ENCODE measurements at places on chromosomes 2 and 18.

GRCh38 chr18:70293166-70293565 lies 4.3 kb downstream of the SOCS6 start:
- DNase-seq: no peak

DNA sequence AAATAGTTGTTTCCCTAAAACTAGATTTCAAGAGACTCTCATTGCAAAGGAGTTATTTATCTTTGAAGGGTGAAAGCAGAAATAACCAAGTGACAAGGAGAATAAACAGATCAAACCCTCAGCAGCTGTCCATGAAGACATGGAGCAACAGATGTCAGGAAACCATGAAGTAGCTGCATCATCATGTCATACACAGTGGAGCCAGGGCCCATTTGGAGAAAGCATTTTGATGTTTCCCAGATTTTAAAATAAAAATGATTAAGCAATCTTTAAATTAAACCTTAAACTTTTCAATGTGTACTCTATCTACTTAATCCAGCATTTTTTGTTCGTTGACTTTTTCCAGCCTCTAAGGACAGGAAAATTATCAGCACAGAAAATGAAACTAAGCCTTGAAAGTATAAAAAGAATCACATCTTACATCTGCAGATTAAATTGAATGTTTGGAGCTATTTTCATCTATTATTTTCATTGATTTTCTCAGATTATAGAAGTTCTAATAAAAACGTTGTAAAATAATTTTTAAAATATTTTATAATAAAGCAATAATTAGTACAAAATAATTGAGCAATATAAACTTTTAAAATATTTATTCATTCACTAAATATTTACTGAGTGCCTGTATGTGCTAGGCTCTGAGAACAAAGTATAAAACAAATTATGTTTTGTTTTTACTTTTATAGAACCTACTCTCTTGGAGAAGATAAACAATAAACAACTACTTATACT lies 860.1 kb downstream of the BCL11A start:
- no peak for DNase-seq

GRCh38 chr2:219323434-219323833 lies 9.1 kb downstream of the RESP18 start:
- DNase-seq: no peak

DNA sequence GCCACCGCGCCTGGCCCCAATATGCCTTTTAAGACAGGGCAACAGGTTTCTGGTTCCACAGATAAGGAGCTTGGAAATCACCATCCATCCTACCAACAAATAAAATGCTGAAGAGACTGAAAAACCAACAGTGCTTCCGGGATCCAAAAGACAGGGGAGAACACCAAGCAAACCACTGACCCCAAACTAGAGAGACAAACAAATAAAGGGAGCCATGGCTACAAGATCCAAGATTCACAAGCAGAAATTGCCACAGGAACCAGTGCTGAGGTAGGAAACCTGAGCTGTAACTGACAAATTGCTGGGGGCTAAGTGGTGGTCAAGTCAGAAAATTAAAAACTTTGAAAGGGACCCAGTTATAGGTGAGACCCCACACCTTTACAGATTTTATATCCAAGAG lies 76.5 kb downstream of the ROCK2 start:
- DNase-seq: no peak

- DNase-seq: no peak
These were observed 48.9 kb downstream of the CDC42EP3 start for GRCh38 chr2:37622450-37623100.

DNA sequence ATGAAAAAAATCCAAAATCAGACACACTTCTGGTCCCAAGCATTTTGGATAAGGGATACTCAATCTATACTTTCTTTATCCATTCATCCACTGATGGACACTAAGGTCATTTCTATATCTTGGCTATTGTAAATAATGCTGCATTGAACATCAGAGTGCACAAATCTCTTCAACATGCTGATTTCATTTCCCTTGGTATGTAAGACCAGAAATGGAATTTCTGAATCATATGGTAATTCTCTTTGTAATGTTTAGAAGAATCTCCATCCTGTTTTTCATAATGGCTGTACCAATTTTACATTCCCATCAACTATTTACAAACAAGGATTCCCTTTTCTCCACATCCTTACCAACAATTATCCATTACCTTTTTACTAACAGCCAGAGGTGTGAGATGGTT lies 33.7 kb upstream of the MCM6 start:
- DNase-seq: no peak

DNA sequence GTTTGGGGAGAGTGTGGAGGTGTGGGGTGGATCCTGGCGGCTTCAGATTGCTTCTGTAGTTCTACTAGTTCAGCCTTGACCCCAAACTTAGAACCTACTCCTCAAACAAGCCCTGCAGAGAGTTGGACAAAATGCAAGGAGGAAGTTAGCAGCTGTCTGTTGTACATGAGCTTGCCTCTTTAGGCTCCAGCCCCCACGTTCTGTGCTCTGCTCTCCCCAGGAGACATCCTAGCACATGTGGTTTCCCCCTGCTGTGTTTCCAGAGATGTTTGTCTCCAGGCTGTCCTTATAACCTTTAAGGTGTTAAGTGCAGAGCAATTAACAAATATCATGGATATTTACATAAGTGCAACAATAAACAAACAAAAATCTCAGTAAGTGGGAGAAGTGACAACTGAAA lies 111.1 kb downstream of the ACOXL start:
- DNase-seq: no peak

- DNase-seq: no peak
These were observed 27.9 kb downstream of the PXDN start for GRCh38 chr2:1716441-1716840.

DNA sequence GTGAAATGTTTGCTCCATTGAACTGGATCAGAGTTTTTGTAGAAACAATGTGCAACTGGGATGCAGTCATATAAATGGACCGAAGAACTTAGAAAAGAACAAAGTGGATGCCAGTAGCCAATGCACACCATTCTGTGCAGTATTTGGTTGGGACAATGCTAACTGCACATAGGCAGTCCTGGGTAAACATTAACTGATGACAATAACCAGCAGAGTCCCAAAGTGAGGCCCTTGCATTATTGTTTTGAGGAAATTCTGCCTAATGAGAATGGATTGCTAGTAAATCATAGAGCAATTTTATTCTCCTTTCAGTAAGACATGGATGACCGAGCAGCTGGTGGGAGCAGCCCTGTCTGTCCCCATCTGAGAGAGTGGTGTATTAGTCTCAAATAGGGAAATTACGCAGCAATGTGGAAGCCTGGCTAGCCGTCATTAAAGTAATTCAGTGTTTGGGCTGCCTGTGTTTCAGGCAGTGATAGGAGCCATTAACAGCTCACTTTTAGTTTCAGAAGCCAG lies 94.9 kb downstream of the KCTD1 start:
- no peak for DNase-seq

DNA sequence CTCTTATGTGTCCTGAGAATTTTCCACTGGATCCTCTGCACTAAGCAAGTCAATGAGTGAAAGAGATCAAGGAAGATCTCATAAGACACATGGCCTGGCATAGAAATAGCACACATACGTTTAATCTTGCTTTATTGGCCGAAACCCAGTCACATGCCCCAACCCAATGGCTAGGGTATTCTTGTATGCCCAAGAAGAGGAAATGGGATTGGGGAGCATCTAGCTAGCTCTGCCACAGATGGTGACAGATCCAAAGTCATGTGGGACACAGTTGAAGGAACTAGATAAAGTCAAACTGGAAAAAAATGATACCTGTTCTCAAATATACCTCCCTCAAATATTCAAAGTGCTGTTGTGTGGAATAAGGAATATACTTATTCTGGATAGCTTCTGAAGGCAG lies 74.7 kb downstream of the CD28 start:
- no peak for DNase-seq

- peak; percentile 84 for DNase-seq
These were observed at the start of gene TMEM214 for GRCh38 chr2:27032495-27033252. TMEM214 (plus strand) TSS chr2:27032965; CDS start chr2:27033016, 51 bp downstream.

DNA sequence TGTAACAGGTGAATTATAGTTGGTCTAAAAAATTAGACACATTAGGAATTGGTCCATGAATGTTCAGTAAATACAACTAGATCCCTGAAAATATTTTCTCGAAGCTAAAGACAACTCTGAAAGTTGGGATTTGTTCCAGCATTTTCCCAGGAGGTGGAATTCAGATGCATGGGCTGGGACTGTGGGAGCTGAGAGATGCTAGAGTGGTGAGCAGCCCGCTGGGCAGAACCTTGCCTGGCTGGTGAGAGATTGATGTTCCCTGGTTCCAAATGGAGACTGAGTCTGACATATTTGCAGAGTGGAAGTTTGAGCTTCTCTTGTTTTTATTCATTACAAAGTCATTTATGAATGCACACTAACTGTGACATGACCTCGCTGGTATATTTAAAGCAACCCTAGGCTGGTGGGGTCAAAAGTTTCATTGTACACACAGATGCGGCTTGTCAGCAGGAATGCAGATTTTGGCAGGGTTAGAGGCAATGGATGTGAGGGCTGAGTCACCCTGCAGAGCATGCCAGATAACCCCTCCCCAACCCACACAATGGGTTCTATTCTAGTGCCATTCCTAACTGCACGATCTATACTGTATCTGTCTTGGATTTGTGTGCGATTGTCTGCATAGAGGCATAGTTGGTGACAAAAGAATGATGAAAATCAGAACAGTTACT lies 23.5 kb upstream of the TMEM178A start:
- no peak for DNase-seq

DNA sequence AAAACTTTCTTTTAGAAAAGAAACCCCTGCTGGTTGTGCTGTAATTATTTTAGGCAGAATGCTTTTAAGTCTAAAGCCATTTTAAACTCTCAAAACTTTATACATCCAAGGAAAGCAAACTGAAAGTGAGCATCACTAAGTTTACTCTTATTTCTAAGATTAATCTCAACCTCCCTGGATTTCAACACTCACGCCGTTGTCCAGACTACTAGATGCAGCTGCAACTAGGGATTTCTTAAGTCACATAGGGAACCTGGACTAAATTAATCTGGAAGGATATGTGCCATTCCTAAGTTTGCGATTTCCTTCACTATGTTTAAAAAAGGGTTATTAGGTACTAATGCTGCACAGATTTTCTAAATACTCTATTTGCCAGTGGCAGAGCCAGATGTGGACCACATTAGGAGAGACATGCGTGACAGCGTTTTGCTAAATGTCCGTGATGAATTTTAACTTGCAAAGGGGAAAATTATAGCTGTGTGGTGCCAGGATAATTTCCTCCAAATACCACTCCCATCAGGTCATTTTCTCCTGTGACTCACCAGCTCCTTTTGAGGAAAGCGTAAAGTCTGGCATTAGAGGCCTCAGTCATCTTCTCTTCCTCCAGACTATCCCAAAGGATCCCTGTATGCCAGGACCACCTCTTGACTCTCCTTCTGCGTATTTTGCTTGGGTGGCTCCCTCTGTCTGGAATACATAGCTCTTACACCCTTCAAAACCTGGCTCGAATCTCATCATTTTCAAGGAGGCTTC lies 143.7 kb downstream of the ATL2 start:
- no peak for DNase-seq

DNA sequence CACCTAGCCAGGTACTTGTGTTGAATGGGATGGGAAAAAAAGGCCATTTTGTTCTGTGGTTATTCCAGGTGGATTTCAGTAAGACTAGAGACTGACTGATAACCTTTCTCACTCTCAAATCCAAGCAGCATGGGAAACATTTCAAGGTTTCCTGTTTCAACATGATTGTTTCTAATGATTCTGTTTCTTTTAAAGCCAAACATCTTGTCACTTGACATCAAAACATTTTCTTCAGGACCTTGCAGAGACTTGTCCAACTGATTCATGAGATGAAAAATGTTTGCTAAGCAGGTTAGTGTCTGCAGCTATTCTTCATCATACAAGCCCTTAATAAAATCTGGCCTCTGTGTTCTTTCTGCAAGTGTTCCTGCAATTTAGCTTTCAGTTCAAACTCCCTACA lies 456.5 kb upstream of the CWC22 start:
- no peak for DNase-seq

DNA sequence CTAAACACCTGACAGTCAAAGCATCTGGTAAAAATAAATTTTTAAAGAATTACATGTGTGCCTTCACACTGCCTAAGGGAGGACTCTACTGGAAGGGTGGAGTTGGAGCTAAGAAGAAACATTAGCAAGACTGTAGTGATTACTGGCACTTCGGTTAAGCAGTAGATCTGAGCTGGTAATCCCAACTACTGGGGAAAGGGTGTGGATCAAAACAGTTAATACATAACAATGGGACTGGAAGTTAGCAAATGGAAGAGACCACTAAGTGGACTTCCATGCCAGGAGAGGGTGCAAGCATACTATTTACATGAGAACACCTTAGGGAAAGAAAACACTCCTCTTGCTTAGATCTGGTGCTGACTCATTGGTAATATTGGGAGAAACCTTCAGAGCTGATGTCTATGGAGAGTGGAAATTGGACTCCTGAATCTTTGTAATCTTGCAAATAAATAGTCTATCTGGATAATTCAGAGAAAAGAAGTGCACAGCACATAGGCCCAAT lies 519.6 kb upstream of the LINC00305 start:
- no peak for DNase-seq

DNA sequence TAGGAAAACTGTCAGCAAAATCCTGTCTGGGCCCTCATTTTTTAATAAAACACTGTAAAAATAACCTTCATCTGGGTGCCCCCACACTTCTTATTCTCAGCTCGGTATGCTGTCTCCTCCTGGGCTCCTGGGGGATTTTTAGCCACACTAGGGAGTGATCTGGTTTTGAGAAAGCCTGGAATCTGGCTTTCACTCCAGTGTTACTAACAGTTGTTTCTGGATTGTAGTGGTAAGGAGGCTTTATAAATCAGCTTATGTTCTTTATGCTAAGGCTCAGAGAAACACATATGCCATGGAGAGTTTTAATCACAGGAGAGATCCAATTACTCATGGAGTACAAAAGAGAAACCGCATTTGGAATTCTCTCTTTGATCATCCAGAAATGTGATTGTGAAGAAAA lies 744.3 kb upstream of the SOX11 start:
- DNase-seq: no peak

DNA sequence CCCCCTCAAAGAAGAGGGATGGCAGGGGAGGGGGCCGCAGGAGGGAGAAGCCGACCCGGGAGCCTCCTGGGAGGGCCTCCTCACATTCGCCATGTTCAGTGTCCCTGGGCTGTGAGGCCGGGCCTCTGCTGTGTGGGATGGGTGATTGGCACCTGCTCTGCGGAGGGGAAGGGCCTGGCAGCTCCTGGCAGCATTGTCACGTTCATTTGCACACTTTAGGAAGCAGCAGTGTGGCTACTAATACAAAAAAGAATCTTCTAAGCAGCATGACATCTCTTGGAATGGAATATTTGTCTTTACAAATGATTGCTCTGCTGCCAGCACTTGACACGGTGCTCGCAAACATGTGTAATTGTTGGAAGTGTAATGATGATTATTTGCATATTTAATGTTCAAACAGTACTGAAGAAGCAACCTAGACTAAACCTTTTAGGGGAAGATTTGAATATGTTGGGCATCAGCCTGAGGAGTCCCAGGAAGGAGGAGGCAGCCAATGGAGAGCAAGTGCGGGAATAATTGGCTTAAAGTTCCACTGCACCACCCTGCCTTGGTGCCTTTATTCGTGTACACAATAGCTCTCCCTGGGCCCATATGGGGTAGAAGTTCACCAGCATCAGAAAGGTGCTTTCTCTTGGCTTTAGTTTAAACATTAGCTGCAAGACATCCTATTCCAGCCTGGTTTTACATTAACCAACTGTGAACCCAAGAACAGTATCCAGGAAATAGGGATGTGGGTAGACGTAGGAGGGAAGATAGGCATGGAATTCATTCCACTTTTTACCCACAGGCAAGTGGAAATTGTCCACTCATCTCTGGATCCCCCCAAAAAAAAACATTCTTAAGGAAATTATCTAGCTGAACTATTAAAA lies 404.9 kb downstream of the TMEM182 start:
- no peak for DNase-seq

- no peak for DNase-seq
These were observed 247.4 kb upstream of the COL3A1 start for GRCh38 chr2:188726626-188727247.

GRCh38 chr2:221529943-221530652 lies 42.0 kb downstream of the EPHA4 start:
- DNase-seq: peak; percentile 22

All from CD4-positive, alpha-beta T cell treated with Interleukin-6 for 4 hours (primary cell).